ENCODE measurements at places on chromosomes 1 and 21.

- DNase-seq, result no peak
These were observed at the start of gene KRTAP23-1 for GRCh38 chr21:30348506-30348905. KRTAP23-1 (minus strand) TSS chr21:30348606; CDS start chr21:30348606, 0 bp downstream.

- DNase-seq, result no peak
These were observed 3.2 kb upstream of the CRYBG2 start for GRCh38 chr1:26357121-26357602.

DNA sequence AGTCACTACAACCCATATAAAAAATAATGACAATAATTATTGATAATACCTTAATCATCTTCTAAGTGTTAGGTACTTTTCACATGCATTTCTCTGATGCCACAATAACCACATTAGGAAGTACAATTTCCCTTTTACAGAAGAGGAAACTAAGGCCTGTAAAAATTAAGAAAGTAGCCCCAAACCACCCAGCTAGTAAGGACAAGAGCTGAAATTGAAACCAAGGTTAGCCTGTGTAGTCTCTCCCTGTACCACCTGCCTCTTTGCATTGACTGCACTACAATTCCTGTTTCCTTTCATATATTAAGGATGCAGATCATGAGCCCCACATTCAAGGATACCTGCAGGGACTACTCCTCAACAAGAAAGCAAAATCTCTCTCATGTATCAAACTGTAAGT, 288.8 kb downstream of the GPATCH2 start:
- DNase-seq, result no peak

- no peak for DNase-seq
These were observed 4.1 kb downstream of the LEPR start for GRCh38 chr1:65424573-65424889.

- no peak for DNase-seq
These were observed 6.2 kb upstream of the PRDM16 start for GRCh38 chr1:3062616-3063378.

- no peak for DNase-seq
These were observed 3.0 kb upstream of the XKR8 start for GRCh38 chr1:27956761-27957160.

- peak; percentile 16 for DNase-seq
These were observed 131.8 kb upstream of the NGF start for GRCh38 chr1:115469703-115470476.

DNA sequence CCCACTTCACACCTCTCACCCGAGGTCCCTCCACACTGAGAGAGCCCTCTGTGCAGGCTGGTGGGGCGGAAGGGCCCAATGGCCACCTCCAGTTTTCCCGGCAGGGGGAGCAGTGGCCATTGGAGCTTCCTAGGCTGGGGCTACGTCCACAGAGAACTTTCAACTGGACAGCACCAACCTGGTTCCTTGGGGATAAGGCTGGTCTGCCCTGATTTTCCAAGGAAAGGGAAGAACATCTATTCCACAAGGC, 20.3 kb upstream of the LAPTM5 start:
- no peak for DNase-seq

DNA sequence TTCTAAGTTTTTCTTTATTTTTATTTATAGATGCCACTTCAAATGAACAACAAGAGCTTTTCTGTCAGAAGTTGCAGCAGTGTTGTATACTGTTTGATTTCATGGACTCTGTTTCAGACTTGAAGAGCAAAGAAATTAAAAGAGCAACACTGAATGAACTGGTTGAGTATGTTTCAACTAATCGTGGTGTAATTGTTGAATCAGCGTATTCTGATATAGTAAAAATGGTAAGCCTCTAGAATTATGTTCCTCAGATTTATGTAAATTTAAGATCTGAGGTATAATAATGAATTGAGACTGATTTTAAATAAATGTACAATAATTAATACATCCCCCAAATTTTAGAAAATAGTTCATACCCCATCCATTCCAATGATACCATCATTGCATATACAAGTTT, 43.9 kb downstream of the PPP2R5A start:
- no peak for DNase-seq

GRCh38 chr1:51689643-51690042, 72.8 kb downstream of the OSBPL9 start:
- no peak for DNase-seq

DNA sequence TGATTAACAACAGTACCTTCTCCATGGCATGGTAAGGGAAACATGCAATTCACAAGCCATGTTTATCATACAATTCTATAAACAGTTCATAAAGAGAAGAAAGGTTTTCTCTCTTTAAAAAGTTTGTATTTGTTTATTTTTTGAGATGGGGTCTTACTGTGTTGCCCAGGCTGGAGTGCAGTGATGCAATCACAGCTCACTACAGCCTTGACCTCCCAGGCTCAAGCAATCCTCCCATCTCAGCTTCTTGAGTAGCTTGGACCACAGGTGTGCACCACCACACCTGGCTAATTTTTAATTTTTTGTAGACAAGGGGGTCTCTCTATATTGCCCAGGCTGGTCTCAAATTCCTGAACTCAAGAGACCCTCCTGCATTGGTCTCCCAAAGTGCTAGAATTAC, 28.0 kb downstream of the SLC37A1 start:
- DNase-seq, result no peak

DNA sequence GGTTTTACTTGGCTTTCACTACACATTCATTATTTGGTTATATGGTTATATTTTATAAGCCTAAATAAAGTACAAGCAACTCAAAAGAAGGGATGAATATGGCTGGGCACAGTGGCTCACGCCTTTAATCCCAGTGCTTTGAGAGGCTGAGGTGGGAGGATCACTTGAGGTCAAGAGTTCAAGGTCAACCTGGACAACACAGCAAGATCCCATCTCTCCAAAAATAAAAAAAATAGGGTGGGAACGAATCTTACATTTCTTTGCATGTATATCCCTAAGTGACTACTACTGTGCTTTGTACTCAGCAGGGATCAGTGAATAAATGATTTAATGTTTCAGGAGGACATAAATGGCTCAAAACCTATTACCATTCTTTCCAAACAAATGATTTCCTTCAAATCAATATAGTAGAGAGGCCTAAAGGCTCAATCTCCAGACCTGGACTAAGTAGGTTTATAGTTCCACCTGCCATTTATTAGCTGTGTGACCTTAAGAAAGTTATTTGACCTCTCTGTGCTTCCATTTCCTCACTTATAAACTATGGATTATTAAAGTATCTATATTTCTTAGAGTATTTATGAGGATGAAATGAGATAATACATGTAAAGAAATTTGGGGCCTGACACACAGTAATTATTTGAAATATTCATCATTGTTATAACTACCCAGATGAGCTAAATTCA, 28.3 kb downstream of the TGFBR3 start:
- DNase-seq, result no peak

GRCh38 chr1:248054671-248055070, 8.0 kb downstream of the OR2L3 start:
- no peak for DNase-seq

DNA sequence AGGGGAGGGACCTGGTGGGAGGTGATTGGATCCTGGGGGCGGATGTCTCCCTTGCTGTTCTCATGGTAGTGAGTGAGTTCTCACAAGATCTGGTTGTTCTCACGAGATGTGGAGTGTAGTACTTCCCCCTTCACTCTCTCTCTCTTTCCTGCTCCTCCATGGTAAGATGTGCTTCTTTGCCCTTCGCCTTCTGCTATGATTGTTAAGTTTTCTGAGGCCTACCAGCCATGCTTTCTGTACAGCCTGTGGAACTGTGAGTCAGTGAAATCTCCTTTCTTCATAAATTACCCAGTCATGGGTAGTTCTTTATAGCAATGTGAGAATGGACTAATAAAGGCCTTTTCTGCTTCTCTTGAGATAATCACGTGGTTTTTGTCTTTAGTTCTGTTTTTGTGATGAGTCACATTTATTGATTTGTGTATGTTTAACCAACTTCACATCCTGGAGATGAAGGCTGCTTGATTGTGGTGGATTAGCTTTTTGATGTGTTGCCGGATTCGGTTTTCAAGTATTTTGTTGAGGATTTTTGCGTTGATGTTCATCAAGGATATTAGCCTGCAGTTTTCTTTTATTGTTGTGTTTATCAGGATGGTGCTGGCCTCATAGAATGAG, 45.5 kb downstream of the RABGAP1L start:
- no peak for DNase-seq

GRCh38 chr1:117812869-117813511, 116.4 kb downstream of the GDAP2 start:
- DNase-seq, result no peak

DNA sequence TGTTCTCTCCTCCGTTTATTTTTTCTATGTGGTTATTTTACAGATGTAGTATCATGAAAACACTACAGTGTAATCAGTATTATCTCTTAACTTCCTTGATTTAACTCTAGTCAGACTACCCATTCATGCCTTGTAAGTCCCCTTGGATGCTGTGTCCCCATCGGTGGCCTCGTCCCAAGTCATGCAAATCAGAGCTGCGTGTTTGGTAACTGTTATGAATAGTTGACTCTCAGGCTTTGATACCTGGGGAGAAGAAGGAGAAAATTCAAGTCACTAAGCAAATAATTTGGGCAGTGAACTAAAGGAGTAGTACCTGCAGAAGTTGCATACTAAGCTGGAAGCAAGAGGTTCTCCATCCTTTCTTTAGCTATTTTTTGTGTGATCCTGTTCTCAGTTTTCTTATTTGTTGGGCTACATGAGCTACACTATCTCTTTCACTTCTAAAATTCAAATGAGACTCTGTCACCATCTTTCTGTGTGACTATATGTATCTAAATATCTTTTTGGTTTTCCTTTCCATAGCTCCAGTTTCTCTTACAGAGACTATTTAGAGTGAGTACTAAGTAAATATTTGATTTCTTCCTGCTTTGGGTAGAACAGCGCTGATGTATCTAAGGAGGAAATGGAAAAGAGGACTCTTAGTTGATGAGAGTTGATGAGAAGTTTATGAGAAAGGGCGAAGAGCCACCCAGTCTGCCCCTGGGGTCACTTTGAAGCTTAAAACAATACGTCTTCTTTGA, 50.9 kb downstream of the VANGL2 start:
- no peak for DNase-seq

GRCh38 chr1:36829066-36829465, 205.2 kb downstream of the GRIK3 start:
- DNase-seq, result no peak

DNA sequence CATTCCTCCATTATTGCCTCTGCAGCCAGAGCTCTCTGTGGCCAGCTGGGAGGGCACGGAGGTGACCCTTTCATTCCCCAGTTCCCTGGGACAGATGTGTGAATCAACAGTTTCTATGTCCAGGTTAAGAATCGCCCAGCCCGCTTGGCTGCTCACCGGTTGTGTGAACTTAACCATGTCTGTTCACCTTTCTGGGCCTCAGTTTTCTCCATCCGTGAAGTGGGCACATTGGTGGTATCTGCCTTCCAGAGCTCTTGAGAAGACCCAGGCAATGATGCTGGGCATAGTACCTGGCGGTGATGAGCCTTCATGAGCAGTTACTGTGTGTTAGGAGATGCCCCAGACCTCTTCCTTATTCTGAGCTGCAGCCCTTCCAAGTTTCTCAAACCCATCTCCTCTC, 238.3 kb downstream of the MATN1 start:
- no peak for DNase-seq

DNA sequence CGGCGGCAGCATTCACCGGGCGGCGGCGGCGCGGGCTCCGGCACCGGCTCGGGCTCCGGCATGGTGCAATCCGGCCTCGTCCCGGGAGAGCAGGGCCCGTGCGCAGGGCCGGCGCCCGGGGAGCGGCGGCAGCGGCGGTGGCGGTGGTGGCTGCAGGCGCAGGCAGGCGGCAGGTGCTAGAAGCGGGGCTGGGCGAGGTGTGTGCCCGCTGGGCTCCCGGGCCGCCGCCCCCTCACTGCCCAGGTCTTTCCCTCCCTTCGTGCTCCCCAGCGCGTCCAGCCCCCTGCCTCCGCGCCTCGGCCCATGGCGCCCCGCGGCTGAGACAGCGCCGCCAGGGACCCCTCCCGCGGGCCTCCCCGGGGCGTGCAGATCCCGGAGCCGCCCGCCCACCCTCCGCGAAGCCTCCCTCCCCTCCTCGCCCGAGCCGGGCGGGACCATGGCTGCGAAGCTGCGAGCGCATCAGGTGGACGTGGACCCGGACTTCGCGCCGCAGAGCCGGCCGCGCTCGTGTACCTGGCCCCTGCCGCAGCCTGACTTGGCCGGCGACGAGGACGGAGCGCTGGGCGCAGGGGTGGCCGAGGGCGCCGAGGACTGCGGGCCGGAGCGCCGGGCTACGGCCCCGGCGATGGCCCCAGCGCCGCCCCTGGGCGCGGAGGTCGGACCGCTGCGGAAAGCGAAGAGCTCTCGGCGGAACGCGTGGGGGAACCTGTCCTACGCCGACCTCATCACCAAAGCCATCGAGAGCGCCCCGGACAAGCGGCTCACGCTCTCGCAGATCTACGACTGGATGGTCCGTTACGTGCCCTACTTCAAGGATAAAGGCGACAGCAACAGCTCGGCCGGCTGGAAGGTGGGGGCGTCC, 492 bp downstream of the FOXO6 start:
- DNase-seq, result peak; percentile 66

DNA sequence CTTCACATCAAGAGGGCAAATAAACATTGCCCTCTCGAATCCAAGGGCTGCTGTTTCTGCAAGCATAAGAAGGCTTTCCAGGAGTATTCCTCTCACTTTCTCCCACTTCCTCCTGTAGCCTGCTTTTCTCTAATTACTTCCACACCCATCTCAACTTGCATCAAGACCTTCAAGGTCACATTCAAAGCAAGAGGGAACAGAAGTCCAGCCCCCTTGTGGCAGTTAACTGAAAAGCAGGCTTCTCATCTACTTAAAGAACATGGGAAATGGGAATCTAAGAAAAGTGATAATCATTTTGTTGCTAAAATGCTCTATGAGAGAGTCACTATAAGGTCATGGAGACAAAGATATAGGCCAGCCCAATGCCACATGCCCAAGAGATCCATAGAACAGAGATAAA, 874.4 kb downstream of the KCNT2 start:
- no peak for DNase-seq

DNA sequence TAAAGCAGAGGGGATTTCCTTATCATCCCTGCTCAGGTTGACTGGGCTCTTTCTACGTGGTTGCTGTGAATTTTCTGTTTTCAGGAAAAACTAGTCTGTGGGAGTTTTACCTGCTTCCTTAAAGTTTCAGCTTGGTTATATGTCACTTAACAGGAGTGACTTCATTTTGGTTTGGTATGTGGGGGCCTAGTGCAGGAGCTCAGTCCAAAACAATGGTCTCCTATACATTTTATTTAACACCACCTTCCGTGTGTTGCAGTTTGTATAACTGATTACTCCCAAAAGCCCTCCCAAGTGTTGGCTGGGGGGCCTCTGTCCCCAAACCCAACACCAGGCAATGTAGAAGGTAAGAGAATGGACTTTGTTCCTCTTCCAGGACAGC, 5.3 kb downstream of the IL23R start:
- no peak for DNase-seq

GRCh38 chr1:207922554-207922953, 11.6 kb upstream of the CD34 start:
- no peak for DNase-seq

- no peak for DNase-seq
These were observed 18.9 kb downstream of the VN1R5 start for GRCh38 chr1:247274605-247275256.

GRCh38 chr1:35886577-35887431, 3.8 kb downstream of the AGO1 start:
- no peak for DNase-seq

All from stimulated activated naive CD8-positive, alpha-beta T cell treated with anti-CD3 and anti-CD28 coated beads, Interleukin-15, amount 100 ng/mL, for 72 hours (primary cell).